ENCODE measurements at places on chromosomes 4 and X. TPM values are rescaled to one million over a fixed set of nuclear protein-coding genes. Genes with fewer than 3 reads are reported as not detected.

GRCh38 chr4:32560306-32560705 lies 1840.1 kb downstream of the PCDH7 start:
- DNase-seq = peak; percentile 40

GRCh38 chr4:118910221-118910620 lies 21.6 kb downstream of the SYNPO2 start:
- no peak for DNase-seq

TMEM156 gene
- 0.54 TPM for polyA plus RNA-seq

GRCh38 chr4:151415978-151416377 lies 7.0 kb downstream of the FHIP1A start:
- DNase-seq = no peak

GUCY1B1 gene
- 44.9 TPM for polyA plus RNA-seq

DNA sequence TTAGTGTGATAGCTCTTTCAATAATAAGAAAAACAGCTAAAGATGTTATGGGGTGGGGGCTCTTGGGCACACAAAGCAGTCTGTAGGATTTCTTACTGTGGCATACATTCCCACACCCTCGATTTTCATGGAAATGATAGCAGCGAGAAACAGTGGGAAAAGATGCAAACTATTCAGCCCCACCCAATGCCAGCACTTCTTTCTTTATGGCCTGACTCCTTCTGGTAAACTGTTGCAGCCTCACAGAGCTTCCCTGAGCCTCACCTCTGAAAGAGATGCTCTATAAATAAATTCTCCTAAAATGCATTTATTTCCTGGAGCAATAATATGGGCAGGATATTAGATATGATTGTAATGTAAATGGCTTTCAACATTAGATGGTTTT lies 910 bp downstream of the ANK2 start:
- no peak for DNase-seq

CTAG1B gene
- not detected for polyA plus RNA-seq

FGFR3 gene
- polyA plus RNA-seq = 74.5 TPM

DNA sequence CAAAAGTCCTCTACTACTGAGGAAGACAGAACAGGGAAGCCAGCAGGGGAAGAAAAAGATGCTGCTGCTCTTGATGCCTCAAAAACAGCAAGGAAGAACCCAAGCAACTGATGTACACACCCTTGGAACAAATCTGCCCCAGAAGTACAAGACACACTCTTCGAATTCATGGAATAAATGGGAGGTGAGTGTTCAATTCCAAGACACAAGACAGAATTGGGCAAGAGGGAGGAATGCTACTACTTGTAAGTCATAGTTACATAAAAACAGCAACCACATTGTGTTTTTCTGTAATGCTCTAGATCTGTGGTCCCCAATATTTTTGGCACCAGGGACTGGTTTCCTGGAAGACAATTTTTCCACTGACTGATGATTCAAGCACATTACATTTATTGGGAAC lies 58.0 kb upstream of the H2AZ1 start:
- DNase-seq = no peak

DNA sequence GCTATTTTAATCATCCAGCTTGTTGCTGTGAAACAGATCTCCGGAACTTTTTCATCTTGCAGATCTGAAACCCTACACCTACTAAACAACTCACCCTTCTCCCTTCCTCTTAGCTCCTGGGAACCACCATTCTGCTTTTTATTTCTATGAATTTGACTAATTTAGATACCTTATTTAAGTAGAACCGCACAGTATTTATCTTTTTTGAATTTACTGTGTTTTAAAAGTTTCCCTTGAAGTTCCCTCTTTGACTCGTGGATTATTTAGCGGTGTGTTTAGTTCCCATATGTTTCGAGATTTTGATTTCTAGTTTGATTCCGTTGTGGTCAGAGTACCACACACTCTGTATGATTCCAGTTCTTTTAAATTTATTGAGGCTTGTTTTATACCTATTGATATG lies 44.6 kb downstream of the EIF2S3 start:
- no peak for DNase-seq

RGN gene
- polyA plus RNA-seq = 14.8 TPM

FHDC1 gene
- polyA plus RNA-seq = 10.2 TPM

CXCL10 gene
- polyA plus RNA-seq = 0.94 TPM

TMPRSS11B gene
- polyA plus RNA-seq = 0.24 TPM

- no peak for DNase-seq
Observed at GRCh38 chr4:10021653-10022023, 341 bp upstream of the SLC2A9 start.

PCDH7 gene
- 52.7 TPM for polyA plus RNA-seq

FGF5 gene
- polyA plus RNA-seq = not detected

DNA sequence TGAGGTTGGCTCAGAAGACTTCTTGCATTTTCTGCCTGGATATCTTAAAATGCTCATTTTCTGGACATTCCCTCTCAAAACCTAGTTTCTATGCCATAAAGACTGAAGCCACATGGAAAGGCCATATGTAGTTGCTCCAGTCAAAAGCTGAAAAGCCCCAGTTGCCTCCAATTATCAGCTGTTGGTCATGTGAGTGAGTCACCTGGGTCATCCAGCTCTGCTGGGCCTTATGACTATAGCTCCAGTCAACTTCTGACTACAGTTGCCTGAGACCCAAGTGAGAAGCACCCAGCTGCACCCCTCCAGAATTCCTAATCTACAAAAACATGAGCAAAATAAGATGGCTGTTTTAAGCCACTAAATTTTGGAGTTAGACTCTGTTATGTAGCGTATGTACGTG lies 41.9 kb downstream of the HELQ start:
- DNase-seq = no peak

DNA sequence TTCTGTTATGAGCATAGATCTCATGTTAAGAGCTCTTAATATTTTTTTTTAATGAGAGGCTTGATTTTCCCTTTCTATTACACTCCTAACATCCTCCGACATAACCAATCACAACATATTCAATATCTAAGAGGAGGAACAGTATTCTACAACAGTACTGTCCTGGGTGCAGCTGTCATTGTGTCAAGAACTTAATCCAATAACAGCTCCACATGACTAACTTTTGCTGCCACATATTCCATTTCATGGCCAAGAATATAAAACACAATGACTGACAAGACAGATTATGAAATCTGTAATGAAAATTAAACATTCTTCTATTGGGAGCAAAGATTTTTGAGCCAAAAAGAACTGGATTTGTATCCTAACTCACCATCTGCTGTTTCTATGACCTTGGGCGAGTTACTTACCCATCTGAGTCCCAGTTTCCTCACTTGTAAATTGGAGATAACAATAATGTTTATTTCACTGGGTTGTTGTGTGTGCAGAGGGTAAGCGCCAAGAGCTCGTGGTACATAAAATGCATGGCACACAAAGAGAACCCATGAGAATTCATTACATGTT lies 405.6 kb downstream of the SPRY1 start:
- no peak for DNase-seq

GRCh38 chr4:121767166-121767565 lies 2.2 kb upstream of the SMIM43 start:
- no peak for DNase-seq

GASK1B gene
- polyA plus RNA-seq = 21.7 TPM

DNA sequence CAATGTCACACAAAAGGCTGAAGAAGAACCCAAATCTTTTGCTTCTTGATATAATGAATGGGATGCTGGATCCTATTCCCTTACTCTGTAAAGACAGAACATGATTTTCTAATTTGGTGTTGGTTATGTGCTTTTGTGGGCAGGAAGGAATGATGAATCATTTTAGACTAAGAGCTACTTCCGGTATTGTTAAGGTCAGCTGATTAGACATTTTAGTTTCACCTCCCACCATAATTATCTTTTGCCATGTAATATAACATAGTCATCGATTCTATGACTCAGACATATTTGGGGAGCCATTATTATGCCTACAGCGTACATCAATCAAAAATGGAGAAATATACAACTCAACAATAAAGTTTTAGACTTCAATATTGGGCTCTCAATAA lies 265.3 kb downstream of the ZNF674 start:
- DNase-seq = no peak

GRCh38 chr4:164410401-164410800 lies 343.5 kb upstream of the SMIM31 start:
- no peak for DNase-seq

USP26 gene
- polyA plus RNA-seq = not detected

TBC1D25 gene
- 9.5 TPM for polyA plus RNA-seq
